ENCODE measurements at places on chromosomes 5 and 9. TPM values are rescaled to one million over a fixed set of nuclear protein-coding genes. Genes with fewer than 3 reads are reported as not detected.

CDC20B gene
- not detected for total RNA-seq

OTULINL gene
- total RNA-seq: 0.18 TPM

GPR21 gene
- 0.28 TPM for total RNA-seq

PCDHGA2 gene
- total RNA-seq: 3.4 TPM

PCDHGB4 gene
- 16.4 TPM for total RNA-seq

COL15A1 gene
- total RNA-seq: 1.9 TPM

TSSK1B gene
- under 0.01 TPM for total RNA-seq

PCDHB4 gene
- not detected for total RNA-seq

LRRC19 gene
- not detected for total RNA-seq

ANKRD18A gene
- total RNA-seq: not detected

TMEM232 gene
- 0.56 TPM for total RNA-seq

SPINK1 gene
- not detected for total RNA-seq

NAIF1 gene
- total RNA-seq: 8.3 TPM

ZNF169 gene
- 2.7 TPM for total RNA-seq

RNF183 gene
- not detected for total RNA-seq

PIP5K1B gene
- not detected for total RNA-seq

EQTN gene
- not detected for total RNA-seq

MEF2C gene
- 6.8 TPM for total RNA-seq

LCP2 gene
- total RNA-seq: not detected
